ENCODE measurements at places on chromosomes 1 and 21.

GRCh38 chr1:24157918-24158481 is 15.1 kb upstream of the IL22RA1 start:
- no peak for DNase-seq

- DNase-seq: no peak
Measured at GRCh38 chr21:18252680-18253079, 8.0 kb downstream of the CHODL start.

GRCh38 chr21:31498985-31499384 is 154.9 kb upstream of the TIAM1 start:
- DNase-seq: no peak

DNA sequence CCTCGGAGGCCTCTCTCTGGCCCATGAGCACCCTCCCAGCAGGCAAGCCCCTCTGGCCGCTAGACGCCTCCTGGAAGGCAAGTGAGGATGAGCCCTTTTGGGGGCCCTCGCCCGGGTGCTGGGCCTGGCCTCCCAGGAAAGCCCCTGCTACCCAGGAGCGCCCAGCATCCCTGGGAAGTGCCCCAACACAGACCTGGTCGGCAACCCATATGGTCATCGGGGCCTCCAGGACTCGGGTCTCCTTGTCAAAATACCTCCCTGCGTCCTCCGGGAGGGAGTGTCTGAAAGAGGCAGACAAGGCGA is 21.0 kb upstream of the TMEM52 start:
- no peak for DNase-seq

DNA sequence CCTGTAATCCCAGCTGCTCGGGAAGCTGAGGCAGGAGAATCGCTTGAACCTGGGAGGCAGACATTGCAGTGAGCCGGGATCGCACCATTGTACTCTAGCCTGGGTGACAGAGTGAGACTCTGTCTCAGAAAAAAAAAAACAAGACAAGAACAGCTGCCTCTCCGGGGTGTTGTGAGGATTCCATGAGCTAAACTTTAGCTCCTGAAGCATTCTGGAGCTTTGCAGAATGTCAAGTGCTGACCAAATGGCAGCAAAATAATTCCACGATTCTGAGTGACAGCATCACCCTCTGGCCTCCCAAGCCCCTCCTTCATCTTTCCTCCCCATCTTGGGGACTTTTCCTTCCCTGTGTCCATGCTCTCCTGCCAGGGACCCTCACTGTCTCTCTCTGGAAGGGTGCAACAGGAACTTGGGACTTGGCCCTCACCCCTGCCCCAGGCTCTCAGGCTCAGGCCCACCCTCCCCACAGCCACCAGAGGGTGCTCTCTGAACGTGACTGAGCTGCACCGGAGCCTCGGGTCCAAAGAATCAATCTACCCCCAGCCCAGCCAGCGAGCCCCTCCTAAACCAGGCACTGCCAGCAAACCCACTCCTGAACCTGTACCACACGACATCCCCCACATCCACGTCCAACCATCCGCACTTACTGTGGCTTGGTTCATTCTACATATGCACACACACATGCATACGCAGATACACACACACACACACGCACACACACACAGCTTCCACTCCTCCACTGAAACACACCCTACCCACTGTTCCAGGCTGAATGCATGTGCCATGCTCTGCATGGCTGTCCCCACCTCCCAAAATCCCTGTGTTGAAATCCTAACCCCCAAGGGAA is 45.7 kb downstream of the ACOT7 start:
- DNase-seq: peak; percentile 39

GRCh38 chr1:89757532-89757931 is 63.3 kb upstream of the LRRC8D start:
- DNase-seq: peak; percentile 96

- peak; percentile 52 for DNase-seq
Measured at GRCh38 chr1:102970496-102971078, 137.7 kb downstream of the COL11A1 start.

Measured in AML-193 (cell line).